Bone marrow (tissue), 2 donors: ENCODE measurements at places on chromosomes 4 and X.

DNA sequence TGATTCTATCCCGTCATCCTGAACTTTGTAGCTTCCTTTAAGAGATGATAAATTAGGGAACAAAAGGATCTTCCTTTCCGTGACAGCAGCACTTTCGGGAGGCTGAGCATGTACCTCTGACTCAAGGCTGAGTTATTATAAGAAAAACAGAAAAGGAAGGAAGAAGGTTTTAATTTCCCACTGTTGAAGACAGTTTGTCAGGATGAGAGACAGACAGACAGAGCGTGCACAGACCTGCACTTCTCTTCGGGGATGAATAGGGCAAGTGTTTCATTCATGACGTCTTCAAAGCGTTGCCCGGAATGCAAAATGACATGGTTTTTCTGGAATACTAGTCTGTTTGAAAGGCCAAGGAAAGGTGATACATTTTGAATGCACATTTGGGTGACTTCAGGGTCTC lies 405.3 kb upstream of the FAT1 start:
- DNase-seq, result no peak

GRCh38 chrX:106928227-106928626 lies 8.0 kb downstream of the CLDN2 start:
- no peak for DNase-seq

DNA sequence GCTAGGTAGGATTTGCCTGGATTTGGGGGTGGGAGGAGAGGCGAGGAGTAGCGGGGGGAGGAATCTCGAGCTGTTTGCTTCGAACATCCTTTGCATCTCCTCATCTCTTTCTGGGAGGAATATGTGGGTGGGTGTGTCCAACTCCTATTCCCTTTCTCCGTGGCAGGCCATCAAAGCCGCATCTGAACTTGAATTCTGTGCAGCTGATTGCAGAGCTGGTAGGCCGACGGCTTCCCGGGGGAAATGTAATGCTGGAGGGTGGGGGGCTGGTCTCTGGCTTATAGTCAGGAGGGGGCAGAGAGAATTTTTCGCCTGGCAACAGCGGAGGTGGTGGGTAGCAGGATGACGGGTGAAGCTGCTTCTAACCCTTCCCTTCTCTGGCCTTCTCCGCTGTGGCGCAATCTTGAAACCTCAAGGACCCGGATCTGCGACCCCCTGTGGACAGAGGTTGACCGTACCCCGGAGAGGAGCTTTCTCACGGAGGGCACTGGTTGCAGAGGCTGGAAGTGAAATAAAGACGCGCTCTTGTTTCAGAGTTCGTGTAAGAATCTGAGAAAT lies 628 bp downstream of the ZCCHC12 start:
- no peak for DNase-seq

DNA sequence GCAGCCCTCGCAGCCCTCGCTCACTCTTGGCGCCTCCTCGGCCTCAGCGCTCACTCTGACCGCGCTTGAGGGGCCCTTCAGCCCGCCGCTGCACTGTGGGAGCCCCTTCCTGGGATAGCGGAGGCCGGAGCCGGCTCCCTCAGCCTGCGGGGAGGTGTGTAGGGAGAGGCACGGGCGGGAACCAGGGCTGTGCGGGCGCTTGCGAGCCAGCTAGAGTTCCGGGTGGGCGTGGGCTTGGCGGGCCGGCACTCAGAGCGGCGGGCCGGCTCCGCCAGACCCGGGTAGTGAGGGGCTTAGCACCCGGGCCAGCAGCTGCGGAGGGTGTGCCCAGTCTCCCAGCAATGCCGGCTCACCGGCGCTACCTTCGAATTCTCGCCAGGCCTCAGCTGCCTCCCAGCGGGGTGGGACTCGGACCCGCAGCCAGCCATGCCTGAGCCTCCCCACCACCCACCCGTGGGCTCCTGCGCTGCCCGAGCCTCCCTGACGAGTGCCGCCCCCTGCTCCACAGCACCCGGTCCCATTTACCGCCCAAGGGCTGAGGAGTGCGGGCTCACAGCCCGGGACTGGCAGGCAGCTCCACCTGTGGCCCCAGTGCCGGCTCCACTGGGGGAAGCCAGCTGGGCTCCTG lies 1.4 kb upstream of the AADAT start:
- no peak for DNase-seq

DNA sequence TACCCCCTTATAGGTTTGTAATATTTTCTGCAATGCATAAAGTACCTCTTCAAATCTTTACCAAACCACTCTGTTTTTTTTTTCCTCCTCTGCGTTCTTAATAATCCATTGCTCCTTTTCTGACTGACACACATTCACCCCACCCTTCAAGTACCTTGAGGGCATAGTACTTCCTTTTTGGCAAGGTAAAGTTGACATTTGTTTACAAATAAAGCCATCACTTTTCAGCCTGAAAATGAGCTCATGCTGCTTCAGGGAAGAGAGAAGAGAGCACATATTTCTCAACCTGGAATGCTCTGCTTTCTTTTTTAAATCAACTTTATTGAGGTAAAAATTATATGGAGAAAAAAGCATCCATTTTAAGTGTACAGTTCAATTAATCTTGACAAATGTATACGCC lies 113.9 kb downstream of the AGTR2 start:
- DNase-seq, result no peak

DNA sequence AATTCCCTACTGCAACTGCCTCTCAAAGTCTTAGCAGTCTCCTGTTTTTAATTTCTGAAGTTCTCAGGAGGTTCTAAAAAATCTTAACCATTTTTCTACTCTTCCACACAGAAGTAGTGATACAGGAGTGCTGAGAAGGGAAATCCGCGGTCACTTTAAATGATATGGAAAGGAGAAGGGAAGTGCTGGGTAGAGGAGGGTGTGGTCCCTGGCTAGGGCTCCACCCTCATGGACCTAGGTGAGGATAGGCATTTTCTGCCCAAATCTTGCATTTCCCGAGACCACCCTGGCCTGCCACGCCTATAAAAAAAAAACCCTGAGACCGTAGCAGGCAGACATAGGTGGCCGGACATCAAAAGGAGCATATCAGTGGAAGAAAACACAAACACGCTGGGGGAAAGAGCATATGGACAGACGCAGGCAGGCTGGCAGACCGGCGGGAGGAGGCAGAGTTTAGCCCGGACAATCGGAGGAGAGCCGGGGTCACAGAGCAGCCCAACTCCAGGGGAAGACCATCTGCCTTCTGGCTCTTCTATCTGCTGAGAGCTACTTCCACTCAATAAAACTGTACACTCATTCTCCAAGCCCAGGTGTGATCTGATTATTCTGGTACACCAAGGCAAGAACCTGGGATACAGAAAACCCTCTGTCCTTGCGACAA lies 85.7 kb downstream of the POU3F4 start:
- DNase-seq, result no peak

GRCh38 chrX:44332437-44332836 lies 11.0 kb downstream of the EFHC2 start:
- no peak for DNase-seq

DNA sequence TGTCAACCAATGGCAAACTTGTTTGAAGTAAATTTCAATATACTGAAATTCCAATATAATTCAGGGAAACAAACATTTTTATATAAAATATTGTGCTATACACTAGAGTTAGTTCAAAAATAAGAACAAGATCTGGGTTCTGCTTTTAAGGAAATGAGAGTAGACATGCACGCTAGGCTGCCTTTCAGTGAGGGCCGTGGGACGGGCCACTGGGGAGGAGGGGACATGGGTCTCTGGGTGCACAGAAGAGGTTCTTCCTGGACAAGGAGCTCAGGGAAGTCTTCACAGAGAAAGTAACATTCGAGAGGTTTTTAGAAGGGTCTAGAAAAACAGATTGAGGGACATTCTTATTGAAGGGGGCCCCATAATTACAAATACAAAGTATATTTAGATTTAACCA lies 64.4 kb downstream of the SHROOM3 start:
- no peak for DNase-seq

GRCh38 chrX:16853537-16853936 lies 16.6 kb downstream of the RBBP7 start:
- DNase-seq, result no peak

DNA sequence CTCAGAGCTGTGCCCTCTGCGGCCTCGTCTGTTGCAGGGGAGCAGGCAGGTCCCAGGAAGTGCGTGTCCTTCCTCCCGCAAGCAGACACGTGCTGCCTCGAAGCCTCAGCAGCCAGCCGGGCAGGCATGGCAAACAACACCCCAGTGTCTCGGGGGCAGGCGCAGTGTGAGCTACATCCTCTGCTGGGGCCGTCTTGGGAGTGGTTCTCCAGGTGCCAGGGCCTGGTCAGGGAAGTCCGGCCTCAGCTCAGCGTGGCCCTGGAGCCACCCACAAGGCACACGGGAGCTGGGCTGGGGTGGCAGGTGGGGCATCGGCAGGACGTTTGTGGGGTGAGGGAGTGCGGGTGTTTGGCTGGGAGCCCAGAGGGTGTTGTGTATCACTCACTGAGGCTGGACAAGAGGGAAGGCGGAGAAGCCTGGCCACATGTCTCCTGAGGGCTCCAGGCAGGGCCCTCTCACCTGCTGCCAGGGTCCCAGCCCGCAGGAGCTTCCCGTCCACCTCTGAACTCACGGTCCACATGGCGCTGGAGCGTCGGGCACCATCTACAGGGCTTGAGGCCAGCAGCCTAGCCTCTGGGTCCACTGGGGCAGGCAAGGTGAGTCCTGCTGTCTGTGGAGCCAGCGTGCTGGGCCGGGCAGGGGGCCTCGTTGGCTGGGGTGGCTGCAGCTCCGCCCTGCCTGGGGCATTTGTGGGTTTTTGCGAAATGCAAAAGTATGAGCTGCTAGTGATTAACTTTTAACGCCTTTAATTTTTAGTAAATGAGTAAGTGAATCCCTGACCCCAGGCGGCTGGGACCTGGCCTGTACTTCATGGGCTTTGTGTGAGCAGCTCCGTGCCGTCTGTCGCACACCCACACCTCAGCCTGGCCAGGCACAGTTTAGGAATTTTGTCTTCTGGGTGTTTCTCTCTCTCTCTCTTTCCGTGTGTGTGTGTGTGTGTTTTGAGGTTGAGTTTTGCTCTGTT lies 17.3 kb upstream of the UVSSA start:
- DNase-seq, result no peak

GRCh38 chr4:25509646-25510045 lies 132.6 kb downstream of the ANAPC4 start:
- DNase-seq, result no peak

DNA sequence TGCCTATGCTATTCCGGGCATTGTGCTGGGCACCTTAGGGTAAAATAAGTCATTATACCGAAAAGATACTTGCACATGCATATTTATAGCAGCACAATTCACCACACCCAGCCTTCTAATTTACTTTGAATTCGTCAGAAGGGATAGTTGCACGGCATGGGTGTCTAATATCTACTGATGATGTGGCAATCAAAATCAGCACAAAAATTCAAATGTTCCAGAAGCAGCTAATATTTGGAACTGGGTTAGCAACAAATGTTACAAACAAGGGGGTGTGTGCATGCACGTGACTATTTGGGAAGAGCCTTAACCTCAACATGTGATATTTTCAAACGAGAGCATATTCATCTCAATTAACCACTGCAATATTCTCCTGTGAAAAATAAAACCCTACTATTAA lies 79.7 kb upstream of the PRSS48 start:
- no peak for DNase-seq

DNA sequence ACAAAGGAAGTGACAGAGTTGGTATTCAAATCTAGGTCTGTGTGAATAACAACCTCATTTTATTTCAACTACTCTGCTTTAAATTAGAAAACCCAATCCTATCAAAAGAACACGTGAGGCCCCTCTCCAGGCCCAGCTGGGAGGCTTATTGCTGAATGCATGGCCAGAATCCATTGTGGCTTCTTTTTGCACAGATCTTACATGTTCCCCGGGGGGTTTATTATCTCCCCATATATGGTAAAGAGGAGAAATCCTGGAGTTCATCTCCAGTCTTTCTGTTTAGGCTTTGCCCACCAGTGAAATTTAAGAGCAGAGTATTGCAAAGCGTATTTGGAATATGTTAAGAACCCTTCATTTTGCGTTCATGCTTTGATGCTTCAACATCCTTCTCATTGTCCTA lies 655.6 kb downstream of the IL1RAPL1 start:
- DNase-seq, result no peak

- no peak for DNase-seq
Measured at GRCh38 chrX:45191820-45192409, 8.8 kb downstream of the DIPK2B start.

DNA sequence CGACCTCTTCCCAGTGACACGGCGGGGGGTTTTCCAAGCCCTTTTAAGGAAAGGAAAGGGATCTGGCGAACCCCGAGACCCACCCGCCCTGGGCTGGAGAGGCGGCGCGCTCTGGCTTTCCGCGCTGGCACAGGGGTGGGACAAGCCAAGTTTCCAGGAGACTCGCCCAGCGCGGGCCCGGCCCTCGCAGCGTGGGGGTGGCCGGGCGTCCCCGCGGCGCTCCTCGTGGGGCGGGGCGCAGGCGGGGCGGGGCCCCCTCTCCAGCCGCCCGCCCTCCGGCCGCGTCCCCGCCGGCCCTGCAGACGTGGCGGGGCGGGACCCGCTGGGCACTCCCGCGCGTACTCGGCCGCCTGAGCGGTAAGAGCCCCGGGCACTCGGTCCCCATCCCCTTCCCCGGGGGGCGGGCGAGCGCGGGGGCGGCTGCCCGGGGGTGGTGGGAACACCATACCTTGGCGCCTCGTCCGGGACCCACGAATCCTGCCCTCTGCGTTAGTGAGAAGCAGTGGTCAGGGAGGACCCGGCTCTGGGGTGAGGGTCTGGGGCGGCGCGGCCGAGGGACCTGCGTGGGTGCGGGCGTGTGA lies at the start of gene FAM114A1:
FAM114A1 (plus strand) TSS at position 329 of the 581 bp plus-strand sequence. CDS start 10,273 bp downstream, outside the sequence.
- DNase-seq, result no peak

DNA sequence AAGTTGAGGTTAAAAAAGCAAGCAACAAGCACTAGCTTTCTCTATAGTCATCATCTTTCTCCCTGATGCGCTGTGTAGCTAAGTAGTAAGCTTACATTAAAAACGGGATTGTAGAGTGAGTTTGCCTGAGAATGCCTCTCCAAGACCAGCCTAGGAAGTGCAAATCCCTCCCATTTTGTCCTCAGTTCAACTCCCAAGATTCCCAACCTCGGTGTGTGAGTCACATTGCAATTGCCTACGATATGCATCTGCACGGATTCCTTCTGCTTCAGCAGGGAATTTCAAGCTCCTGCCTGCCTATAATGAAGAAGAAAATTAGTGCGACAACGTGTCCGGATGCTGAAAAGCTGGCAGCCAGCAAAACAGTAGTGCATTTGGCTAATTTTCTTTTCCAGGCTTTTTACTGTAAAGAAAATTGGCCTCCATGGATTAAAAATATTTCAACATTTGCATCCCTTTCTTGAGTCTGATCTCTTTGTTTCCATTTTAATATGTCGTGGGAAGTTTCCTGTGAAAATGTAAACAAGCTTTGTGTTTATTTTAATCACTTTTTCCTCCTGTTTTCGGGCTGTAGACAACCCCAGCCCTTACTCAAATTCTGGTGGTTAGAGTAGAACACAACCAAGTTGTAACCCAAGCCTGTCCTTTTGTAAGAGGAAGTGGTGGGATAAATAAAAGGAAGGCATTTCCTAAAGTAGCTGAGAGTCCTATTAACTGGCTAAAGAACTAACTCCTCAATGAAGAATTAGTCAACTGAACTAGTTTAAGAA lies 58.4 kb upstream of the TET2 start:
- no peak for DNase-seq
